ENCODE measurements at places on chromosomes 12 and 14.

- DNase-seq = no peak
These were observed 155.0 kb upstream of the RTL1 start for GRCh38 chr14:101058571-101058970.

GRCh38 chr14:93286212-93286890 lies 46.5 kb downstream of the BTBD7 start:
- no peak for DNase-seq

- DNase-seq = no peak
These were observed 100.0 kb downstream of the EGLN3 start for GRCh38 chr14:33850826-33851225.

GRCh38 chr12:4951083-4951482 lies 41.4 kb downstream of the KCNA1 start:
- no peak for DNase-seq

GRCh38 chr14:33728010-33728498 lies 222.8 kb downstream of the EGLN3 start:
- DNase-seq = no peak

DNA sequence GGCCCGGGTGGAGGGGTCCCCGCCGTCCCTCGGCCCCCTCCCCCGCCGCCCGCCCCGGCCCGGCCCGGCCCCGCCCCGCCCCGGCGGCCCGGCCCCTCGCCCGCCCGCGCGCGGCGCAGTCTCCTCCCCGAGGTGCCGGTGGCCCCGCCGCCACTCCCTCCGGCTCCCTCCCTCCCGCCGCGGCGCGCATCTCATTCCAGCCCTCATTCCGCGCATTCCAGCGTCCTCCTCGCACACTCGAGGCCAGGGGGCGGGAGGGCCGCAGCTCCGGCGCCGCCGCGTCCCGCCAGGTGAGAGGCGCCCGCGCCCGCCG lies at the start of gene TEAD4:
Gene TEAD4, plus strand, starts transcription at position 206 of the 313 bp plus-strand sequence.
- DNase-seq = peak; percentile 73

DNA sequence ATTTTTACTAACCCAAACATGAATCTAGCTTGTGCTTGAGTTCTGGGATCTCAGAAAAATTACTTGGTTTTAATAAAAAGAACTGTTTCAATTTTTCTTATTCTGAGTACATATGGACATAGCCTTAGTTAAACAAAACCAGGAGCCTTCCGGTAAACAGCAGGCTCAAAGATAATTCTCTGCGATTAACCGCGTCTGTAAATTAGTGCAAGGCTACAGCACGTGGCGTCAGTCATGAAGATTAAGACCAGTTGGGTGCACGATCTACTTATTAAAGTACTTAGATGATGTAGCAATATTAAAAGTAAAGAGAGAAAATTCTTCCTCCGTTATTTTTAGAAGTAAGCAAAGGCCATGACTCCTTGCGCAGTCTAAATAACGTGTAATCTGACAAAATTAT lies 700 bp downstream of the KCNJ8 start:
- no peak for DNase-seq
